ENCODE measurements at places on chromosomes 13 and 19.

GRCh38 chr13:48216204-48216711, 16.7 kb upstream of the ITM2B start:
- DNase-seq: no peak

GRCh38 chr13:40814803-40815202, 25.4 kb downstream of the SLC25A15 start:
- DNase-seq: no peak

DNA sequence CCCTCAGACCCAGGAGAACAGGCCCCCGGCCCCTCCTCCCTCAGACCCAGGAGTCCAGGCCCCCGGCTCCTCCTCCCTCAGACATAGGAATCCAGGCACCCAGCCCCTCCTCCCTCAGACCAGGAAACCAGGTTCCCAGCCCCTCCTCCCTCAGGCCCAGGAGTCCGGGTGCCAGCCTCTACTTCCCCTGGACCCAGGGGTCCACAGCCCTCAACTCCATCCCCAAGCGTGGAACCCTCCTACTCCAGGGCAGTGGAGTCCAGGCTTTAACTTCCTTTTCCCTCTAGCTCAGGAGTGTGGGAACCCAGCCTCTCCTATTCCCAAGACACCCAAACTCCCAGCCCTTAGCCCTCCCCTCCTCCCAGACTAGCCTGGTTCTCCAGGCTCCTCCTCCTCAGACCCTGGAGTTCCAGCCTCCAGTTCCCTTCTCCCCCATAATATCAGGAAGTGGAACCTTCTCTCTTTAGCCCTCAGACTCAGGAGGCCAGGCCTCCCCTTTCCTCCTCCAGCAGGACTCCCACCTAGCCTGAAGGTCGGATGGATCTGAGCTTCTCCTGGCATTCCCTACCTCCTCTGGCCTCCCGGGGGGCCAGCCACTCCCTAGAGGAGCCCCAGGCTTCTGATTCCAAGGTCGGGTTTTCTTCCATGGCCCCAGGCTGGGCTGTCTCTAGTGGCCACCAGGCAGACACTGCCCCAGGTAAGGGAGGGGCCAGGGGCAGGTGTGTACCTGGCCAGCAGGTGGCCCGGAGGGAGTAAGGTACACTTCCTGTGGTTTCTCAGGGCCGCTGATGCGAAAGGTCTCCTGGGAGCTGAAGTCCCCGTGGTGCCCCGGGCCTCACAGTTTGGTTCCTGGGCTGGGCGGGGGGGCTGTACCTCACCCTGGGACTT, at the start of gene TMC4:
Gene TMC4, minus strand, starts transcription at position 690 of the 888 bp plus-strand sequence. Its CDS starts 43 bp downstream, at position 647.
- DNase-seq: peak; percentile 78

- no peak for DNase-seq
Observed at GRCh38 chr13:52353193-52353592, 52.8 kb downstream of the THSD1 start.

DNA sequence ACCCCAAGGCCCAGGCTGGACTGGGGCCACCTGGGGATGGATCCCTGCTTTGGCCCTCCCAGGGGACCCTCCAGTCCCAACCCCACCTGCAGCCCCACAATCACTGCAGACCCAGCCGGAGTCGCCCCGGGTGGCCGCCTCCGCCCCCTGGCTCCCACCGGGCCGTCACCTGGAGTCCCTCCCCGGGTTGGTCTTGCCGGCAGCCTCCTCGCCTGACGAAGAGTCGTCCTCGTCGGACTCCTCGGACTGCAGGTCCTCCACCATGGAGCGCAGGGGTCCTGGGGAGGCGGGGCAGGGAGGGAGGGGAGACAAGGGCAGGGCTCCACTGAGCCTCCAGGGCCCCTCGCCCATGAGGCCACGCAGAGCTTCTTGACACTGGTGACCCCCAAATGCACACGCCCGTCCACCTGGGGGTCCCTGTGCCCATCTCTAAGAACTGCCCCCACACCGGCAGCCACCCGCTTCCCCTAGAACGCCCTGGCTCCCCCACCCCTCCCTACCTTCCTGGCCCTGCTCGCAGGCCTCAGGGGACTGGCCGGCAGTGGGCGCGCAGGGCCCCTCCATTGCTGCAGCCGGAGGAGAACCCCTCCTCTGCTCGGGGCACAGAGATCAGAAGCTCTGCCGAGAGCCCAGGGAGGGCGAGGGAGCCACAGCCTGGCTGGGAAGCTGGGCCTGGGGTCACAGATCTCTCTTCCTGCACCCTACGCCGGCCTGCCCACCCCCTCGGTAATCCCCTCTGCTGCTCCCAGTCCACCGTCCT, 63.4 kb downstream of the MLLT1 start:
- DNase-seq: no peak

GRCh38 chr19:467554-467953, 6.7 kb upstream of the SHC2 start:
- DNase-seq: no peak

- no peak for DNase-seq
Observed at GRCh38 chr13:49053215-49053614, 77.5 kb downstream of the FNDC3A start.

DNA sequence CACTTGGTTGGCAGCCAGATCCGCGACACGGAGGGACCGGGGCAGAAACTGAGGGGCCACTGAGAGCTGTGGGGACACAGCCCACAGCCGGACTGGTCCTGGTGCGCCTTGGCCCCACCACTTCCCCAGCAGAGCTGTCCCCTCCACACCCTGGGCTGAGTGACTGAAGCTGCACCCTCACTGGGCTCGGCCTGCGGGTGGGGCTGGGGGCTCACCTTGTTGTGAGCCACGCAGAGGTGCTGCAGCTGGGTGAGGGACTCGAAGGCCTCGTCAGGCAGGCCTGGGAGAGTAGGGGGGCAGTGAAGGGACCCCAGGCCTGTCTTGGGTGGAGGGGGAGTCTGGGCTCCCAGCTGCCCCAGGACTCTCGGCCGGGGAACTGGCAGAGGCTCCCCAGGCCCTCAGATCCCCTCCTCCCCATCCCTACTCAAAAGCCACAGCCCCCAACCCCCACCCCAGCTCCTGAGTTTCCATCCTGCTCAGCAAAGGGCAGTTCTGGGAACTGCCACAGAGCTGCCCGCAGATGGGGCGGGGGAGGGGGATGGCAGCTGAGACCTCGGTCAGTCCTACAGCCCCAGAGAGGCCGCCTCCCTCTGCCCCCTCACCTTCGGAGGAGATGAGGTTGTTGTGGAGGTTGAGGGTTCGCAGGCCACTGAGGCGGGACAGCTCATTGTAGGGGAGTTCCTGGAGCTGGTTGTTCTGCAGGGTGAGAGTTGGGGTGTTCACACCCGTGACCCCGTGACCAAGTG, 2.3 kb downstream of the PODNL1 start:
- no peak for DNase-seq

GRCh38 chr19:33646306-33646705, 24.6 kb downstream of the CHST8 start:
- DNase-seq: no peak

DNA sequence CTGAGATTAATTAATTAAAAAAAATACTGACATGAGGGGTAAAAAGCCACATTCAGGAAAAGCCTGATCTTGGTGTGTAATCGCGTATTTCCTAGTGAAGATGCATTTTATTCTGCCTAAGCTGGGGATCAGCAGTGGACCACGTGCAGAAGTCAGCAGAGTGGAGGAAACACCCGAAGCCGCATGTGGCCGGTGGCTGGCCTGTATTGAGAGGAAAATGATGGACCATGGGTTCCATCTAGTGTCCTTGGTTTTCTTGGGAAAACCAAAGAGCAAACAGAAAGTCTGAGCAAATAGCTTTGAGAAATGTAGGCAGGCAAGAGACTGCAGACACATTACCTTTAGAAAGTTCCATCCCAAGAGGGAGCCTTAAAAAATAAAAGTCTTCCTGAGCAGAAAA, 23.7 kb upstream of the SHISA2 start:
- no peak for DNase-seq

GRCh38 chr13:44578067-44578400, 1.9 kb upstream of the TSC22D1 start:
- peak; percentile 29 for DNase-seq

- no peak for DNase-seq
Observed at GRCh38 chr13:27966641-27967202, 2.4 kb downstream of the CDX2 start.

DNA sequence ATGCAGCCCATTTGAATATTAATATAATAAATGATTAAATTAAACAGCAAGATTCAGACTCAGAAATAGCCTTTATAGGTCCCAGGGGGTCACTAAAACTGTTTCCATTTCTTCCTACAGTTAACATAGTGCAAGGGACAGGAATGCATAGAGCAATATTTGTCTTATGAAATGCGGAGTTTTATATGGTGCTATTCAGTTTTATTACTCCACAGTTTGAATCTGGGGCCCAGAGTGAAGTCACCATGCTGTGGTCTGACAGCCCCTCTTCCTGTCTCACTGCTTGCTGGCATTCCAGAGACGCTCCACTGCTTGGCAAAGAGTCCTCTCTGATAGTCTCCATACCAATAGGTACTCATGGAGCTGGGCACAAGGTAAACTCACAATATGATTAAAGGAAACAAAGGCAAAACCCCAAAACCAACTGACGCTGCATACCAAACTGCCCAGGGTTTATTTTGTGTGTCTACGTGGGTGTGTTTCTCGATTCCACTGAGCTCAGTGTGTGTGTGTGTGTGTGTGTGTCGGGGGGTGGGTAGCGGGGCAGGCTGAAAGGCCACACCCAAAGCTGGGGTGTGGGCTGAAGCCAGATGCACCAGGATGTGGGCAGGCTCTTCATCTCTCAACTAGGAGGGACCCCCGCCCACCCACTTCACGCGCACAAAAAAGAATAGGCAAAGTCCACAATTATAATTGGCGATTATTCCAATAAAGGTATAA, 277.9 kb downstream of the TSHZ3 start:
- no peak for DNase-seq

GRCh38 chr19:52665529-52665928, 27.4 kb upstream of the ZNF83 start:
- DNase-seq: no peak

- DNase-seq: no peak
Observed at GRCh38 chr19:15293781-15294491, 38.4 kb downstream of the BRD4 start.

GRCh38 chr13:103759361-103759760, 693.1 kb upstream of the SLC10A2 start:
- DNase-seq: no peak

DNA sequence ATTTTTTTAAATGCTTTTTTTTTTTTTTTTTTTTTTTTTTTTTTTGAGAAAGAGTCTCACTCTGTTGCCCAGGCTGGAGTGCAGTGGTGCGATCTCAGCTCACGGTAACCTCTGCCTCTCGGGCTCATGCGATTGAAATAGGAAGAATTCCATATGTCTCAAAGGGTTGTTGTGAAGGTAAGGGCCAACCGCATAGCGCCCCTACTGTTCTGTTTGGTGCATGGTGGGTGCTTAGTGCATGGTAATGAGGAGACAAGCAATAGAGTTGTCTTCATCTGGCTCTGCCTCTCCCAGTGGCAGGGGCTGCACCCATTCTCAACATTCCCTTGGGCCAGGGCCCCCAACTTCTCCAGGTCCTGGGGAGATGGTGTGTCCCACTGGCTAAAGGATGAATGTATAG, 68.7 kb downstream of the RASL11A start:
- DNase-seq: no peak

GRCh38 chr13:44221657-44222056, 152.0 kb upstream of the SERP2 start:
- no peak for DNase-seq

DNA sequence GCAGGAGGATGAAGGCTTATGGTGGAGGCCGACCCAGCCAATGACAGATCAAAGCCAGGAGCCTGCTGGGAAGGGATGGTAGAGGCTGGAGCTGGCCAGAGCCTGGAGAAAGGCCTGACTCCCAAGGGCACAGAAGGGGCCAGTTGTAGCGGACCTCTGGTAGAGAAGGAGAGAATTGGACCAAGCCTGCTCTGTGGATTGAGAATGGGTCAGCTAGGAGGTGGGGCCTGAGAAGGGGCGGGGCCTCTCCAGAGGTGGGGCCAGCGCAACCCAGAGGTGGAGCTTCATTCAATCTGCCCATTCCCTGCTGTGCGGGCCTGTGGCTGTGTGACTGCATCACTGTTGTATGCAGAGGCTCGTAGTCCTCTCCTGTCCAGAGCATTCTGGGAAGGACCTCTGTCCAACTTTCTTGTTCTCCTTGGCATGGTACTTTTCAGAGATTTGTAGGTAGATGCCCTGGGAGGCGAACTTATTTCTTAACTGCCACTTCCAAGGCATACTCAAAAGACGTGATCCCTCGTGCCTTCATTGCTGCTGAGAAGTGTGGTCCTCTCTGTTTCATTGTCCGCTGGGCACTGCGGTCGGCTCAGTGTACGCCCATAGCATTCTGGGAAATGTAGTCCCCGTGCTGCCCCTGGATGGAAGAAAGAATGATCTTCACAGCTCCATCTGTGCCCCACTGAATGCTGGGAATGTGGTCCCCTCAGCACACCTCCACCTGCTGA, 6.7 kb downstream of the GRIN2D start:
- peak; percentile 62 for DNase-seq

- DNase-seq: no peak
Observed at GRCh38 chr19:35908973-35909683, 1.0 kb upstream of the TYROBP start.

DNA sequence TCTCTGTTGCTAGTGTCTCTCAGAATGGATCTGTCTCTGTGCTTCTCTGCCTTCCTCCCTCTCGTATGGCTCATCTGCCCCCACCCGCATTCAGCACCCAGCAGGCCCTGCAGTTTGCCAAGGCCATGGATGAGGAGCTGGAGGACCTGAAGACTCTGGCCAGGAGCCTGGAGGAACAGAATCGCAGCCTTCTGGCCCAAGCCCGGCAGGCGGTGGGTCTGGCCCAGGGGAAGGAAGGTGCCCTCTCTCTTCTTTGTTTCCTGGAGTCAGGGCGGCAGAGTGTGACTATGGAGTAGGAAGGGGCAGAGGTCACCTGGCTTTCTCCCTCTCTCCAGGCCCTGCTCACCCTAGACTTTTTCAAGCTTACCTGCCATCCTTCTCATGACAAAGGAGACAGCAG, 10.9 kb downstream of the KASH5 start:
- DNase-seq: no peak

GRCh38 chr13:37667702-37668101, 69.1 kb upstream of the POSTN start:
- DNase-seq: no peak

DNA sequence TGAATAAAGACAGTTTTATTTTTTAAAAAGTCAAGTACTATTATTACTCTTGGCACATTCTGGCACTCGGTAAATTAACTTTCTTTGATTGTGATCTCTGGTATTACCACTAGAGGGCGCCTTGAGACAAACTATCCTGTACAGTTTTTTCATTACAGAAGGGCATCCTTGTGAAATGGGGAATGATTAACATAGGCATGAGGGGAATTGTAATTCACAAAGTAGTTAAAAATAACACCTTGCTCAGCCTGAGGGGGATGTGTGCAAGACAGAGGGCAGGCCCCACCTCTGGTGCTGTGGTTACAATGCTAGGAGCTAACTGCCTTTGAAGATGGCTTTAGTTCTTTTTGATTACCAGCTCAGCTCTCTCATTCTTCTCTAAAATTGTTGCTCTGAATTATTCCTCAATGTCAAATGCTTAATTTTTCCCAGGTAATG, 24.2 kb upstream of the C1QTNF9B start:
- DNase-seq: peak; percentile 35

- DNase-seq: peak; percentile 96
Observed at GRCh38 chr19:5046339-5047039, 77.6 kb downstream of the KDM4B start.

Data from NCI-H345 (cell line).